ENCODE measurements at places on chromosomes 6 and 20.
A peak's percentile ranks its signal among the peaks of the same experiment; 100 is the strongest.

- DNase-seq = peak; percentile 21
These were observed 58.0 kb downstream of the BLOC1S5 start for GRCh38 chr6:8006208-8006607.

GRCh38 chr6:18302561-18303439 is 38.5 kb upstream of the DEK start:
- DNase-seq = peak; percentile 26

- no peak for DNase-seq
These were observed 39.5 kb upstream of the CHD6 start for GRCh38 chr20:41657655-41658054.

DNA sequence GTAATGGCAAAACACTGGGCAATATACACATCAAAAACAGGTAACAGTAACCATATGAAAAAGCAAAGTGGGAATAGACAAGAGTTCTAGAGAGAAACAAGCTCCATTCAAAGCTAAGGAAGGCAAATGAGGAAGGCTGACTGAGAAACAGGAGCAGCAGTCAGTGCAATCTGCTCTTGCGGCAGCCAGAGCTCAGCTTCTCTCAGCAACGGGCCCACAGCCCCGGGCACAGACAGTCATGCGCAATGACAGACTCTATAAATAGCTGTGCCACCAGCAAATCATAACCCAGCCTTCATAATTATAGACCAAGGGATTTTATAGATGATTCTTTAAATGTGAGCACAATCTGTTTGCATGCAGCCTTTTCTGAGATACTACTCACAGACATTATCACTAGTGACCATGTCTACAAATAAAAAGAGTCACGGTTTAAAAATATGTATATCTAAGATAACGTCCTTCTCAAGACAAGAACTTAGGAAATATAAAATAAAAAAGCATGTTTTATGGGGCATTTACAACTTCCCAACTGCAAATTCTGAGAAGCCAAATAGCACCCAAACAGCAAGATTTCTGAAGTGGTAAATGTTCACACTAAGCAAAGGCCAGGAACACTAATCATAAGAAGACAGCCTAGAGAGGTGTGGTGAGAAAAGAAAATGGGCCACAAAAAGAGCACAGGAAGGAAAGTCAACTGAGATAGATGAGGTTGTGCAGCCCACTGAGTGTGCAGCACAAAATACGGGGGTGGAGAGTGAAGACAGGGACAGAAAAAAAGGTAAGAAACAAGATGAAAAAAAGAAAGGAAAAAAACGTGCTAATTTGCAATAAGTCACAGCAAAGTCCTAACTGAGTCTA is 39.9 kb upstream of the BEND6 start:
- DNase-seq = no peak

- DNase-seq = no peak
These were observed 687.0 kb downstream of the KIF16B start for GRCh38 chr20:15886250-15886649.

GRCh38 chr6:74177506-74177905 is 481.5 kb downstream of the CD109 start:
- no peak for DNase-seq

DNA sequence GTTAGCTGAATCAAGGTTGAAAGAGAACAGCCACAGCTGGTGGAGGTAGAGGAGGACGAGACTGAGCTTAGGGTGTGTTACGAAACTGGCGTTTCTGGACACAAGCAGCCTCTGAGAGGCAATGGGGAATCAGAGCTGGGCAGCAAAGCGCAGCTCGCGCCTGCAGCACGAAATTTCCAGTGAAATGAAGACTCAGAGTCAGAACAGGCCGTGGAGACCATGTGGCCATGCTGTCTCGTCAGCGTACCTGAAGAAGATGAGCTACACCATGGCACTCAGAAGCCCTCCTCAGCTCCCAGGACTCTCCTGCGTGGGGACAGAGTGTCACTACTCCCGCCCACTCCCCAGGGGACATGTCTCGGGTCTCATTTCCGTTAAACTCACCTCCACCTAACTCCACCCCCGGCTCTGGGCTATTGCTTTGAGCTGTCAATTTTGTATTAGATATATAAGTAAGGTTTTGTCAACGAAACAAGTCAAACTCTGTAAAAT is 256.9 kb downstream of the ERMARD start:
- no peak for DNase-seq

- DNase-seq = no peak
These were observed 60.5 kb upstream of the PRND start for GRCh38 chr20:4661191-4661590.

Measured in T47D (cell line).